ENCODE measurements at places on chromosomes 13 and 19.

- DNase-seq: peak; percentile 55
Observed at GRCh38 chr19:36837176-36837905, 846 bp downstream of the ZNF790 start.

GRCh38 chr13:96093296-96094006, 3.5 kb downstream of the HS6ST3 start:
- no peak for DNase-seq

DNA sequence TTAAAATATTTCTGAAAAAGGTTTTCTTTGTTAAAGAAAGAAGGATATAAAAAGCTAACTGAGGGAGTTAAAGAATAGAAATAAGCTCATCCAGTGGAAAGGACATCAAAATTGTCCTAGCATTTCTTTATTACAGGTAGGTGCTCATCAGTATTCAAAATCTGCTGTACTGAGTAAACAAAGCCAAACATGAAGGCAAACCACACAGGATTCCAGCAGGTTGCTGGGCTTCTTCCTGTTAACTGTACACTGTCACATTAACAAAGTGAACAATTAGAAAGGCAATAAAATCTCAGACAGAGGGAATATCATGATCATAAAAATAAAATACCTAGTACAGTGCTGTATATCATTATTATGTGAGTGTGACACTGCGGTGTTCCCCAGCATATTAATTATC, 1541.0 kb downstream of the SLITRK5 start:
- DNase-seq: no peak

DNA sequence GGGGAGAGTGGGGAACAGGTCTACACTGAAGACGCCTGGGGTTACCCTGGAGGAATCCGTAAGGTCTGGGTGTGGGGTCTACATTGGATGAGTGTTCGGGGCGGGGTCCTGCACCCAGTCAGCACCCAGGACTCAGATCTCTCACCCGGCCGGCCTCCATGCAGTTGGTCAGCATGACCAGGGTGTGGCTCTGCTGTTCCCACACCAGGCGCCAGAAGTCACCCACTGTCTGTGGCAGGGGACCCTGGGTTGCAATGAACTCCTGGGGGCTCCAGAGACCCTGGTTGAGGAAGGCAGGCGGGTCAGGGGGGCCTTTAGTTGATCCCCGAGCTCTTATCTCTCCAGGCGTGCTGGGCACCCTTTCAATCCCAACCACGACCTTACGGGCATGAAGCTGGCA, 6.0 kb upstream of the SYT5 start:
- no peak for DNase-seq

GRCh38 chr19:45403781-45404556, 900 bp downstream of the PPP1R13L start:
- peak; percentile 77 for DNase-seq

DNA sequence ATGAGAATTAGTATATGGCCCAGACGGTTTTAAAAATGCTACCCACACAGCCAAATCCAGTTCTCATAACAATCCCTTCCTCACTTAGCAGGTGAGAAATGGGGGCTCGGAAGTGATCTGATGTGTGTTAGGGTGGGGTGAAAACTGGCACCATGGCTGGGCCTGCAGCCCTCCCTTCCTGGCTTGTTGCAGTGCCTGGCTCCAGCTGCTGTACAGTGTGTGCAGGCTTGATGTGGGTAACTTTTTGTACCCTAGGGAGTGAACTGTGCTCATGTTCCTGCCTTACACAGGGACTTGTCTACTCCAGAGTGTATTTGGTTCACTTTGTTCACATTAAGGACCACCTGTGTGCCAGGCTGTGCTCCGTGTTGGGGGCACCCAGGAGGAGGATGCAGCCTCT, 177.2 kb downstream of the LMO7 start:
- DNase-seq: no peak

- no peak for DNase-seq
Observed at GRCh38 chr13:111114362-111115060, 599 bp upstream of the ARHGEF7 start.

- no peak for DNase-seq
Observed at GRCh38 chr13:95641291-95642027, 3.0 kb downstream of the DZIP1 start.

All from hematopoietic multipotent progenitor cell treated with erythropoietin and hydrocortisone succinate and interleukin-3 and kit ligand, for 8 days (in vitro differentiated cells).